ENCODE measurements at places on chromosomes 5 and 9.

- no peak for DNase-seq
These were observed 307.8 kb downstream of the GADD45G start for GRCh38 chr9:89912605-89912953.

- no peak for DNase-seq
These were observed 443.4 kb upstream of the TRPC7 start for GRCh38 chr5:136808756-136809155.

DNA sequence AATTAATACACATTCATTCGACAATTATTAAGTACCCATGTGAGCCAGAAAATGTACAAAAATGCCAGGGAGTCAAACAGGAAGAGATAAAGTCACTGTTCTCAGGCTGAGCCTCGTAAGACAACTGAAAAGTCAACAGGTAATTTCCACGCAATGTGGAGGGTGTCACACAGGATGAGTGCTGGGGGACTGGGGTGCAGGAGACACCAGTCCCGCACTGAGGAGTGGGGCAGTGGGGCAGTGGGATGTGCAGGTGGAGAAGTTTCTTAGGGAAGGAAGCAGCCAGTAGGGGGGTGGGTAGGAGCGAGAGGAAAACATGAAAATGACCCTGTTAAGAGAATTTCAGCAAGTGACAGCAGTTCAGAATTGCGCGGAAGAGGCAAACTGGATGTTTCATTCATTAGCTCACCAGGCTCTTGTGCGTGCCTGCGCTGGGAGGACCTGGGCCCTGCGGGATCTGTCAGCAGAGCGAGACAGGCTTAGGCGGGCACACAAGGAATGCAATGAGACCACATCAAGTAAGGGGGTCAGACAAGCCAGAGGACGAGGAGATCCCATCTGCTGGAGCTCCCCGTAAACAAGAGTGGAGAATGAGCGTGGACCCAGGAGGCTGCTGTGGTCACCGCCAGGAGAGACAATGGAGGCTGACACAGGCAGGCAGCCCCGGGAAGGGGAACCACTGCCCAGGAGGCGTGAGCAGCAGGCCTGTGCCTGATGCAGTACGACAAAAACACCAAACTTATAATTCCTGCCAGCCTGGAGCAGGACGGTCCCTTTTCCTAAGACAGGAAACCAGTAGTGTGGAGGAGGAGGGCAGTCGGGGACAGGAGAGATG is 21.0 kb downstream of the CAMSAP1 start:
- no peak for DNase-seq

- no peak for DNase-seq
These were observed 221.4 kb downstream of the RAB3C start for GRCh38 chr5:58804291-58804690.

- DNase-seq: peak; percentile 46
These were observed 13.8 kb downstream of the SNX30 start for GRCh38 chr9:112764344-112764743.

- no peak for DNase-seq
These were observed 56.8 kb downstream of the PUM3 start for GRCh38 chr9:2787065-2787464.

GRCh38 chr5:93580063-93580926 is 724 bp downstream of the NR2F1-AS1 start:
- no peak for DNase-seq

- DNase-seq: no peak
These were observed 1.6 kb downstream of the SPACA9 start for GRCh38 chr9:132880324-132880661.

- DNase-seq: no peak
These were observed 119.9 kb upstream of the ANKRD55 start for GRCh38 chr5:56352808-56353590.

DNA sequence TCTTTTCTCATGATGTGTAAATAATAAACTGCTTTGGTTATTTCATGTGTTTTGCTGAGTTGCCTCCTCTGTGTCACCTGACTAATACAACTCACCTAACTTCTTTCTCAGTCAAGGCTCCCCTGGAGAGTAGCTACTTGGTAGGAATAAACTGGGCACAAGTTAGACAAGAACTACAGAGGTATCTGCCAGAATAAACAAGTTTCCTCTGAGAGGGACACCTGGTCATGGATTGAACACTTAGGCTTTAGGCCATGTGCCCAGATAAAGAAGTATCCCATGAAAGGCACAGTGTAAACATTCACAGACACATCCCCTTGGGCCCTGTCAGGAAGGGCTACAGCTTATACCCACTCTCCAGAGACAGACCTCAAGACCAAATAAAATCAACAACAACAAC is 532.5 kb downstream of the KIF4B start:
- DNase-seq: no peak

DNA sequence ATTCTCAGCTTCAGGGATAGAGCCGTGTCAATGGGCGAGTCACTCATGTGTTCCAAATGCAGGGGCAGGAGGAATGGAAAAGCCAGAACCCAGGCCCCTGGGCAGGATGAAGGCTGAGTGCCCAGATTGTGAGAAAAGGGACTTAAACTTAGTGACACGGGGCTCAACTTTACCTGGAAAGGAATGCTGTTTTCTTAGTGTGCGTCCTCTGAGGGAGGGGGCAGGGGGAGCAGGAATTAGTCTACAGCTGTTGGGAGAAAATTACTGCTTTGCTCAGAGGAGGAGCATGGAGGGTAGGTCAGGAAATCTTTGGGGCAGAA is 14.6 kb downstream of the HK3 start:
- DNase-seq: no peak

DNA sequence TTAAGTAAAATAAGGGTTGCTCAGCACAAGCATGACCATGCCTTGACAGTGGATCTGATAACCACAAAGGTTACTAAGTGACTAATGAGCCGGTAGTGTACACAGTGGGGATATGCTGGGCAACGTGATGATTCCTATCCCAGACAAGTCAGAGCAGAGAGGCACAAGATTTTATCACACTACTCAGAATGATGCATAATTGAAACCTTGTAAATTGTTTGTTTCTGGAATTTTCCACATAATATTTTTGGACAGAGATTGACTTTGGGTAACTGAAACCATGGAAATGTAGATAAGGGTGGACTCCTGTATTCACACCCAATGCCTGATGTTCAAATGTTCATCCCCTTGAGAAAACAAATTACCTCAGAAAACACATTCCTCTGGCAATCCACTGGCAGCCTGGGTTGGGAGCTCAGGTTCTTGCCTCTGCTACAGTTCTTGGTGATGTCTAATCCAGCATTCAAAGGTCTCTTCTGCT is 16.2 kb upstream of the ERAP1 start:
- peak; percentile 72 for DNase-seq

DNA sequence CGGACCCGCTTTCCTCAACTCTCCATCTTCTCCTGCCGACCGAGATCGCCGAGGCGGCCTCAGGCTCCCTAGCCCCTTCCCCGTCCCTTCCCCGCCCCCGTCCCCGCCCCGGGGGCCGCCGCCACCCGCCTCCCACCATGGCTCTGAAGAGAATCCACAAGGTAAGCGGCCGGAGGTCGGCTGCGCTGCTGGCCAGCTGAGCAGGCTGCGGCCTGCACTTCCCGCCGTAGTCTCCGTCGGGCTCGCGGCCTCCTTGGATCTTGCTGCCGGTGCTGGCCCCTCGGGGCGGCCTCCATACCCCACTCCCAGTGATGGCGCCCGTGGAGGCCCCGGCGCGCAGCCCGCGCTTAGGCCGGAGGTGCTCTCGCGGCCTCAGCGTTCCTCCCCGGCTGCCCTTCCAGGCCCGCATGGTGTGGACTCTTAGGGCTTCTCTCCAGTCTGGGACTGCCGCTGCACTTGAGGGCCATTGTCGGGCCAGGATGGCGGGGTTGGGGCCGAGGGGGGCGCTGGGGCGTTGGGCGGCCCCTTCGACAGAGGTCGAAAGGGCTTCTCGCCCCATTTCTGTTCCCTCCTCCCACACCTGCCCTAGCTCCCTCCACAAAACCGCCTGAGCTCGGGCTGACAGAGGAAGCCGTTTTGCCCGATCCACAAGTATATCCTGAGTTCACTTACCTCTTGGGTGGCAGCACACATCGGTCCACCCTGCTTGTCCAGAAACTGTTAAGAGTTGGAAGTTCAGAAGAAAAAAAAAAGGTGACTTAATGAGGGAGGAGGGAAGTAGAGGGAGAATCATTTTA is 714 bp downstream of the UBE2D2 start:
- DNase-seq: no peak

DNA sequence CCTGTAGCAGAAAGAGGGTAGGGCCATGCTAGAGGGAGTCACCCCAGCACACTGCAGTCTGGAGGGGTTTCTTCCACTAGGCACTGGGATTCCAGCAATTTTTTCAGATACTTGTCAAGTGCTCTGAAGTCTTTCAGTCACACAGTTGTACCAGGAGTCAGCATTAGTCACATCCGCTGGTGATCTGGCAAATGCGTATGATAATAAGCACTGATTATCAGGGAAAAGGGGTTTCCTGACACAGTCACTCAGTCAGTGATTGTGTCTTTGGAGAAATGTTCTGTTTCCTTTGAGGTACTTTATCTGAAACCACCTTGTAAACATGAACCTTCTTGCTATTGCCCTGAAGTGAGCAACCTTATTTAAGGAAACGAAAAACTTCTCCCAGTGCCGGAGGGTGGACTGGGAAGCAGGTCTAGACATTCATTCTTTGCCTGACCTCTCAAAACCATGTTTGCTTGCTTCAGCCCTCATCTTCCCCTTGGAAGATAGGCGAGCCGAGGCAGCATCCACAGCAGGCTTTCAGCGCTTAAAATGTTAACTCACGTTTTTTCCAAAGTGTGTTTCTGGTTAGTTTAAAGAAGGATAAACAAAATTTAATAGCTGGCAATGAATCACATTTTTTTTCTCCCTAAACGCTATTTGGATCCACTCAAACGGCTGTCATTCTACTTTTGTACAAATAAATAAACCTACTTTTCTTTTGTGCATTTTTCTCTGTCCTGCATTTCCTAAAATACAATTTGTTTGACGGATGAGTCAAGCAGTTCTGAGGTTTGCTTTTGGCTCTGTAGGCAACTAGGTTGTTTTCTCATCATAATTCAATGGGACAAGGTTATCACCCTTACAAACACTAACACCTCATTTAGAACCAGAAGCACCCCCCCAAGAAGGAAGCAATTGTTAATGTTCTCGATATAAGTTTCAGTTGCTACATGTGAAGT is 77.7 kb downstream of the FOXD1 start:
- DNase-seq: peak; percentile 83

DNA sequence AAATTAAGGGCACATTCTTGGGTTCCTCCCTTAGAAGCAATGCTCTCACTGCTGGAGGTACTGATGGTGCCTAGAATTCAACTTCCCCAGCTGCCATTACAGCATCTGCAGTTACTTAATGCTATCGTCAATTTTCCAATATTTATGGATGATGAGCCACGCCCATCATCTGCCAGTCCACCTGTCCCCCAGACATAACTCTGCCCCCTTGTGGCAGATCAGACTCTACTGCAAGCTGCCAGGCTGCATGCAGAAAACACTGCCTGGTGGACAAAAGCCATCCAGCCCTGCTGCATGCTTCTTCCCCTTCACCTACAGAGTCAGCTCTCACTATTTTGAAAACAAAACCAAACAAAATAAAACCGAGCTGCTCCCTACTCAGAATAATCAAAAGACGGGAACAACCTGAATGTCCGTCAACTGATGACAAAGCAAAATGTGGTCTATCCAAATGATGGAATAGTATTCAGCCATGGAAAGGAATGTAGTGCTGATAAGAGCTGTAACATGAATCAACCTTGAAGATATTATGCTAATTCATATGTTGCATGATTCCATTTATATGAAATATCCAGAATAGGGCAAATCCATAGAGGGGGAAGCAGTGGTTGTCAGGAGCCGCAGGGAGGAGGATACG is 66.4 kb downstream of the RETREG1 start:
- DNase-seq: no peak

DNA sequence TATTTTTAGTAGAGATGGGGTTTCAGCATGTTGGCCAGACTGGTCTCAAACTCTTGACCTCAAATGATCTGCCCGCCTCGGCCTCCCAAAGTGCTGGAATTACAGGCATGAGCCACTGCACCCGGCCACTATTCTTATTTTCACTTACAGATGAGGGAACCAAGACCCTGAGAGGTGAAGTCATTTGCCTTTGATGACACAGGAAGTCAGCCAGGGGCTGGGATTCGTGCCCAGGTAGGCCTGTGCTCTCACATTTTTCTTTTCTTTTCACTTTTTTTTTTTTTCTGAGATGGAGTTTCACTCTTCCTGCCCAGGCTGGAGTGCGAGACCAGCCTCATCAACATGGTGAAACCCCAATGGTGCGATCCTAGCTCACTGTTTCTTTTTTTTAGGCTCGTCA is 22.2 kb downstream of the ENG start:
- no peak for DNase-seq

DNA sequence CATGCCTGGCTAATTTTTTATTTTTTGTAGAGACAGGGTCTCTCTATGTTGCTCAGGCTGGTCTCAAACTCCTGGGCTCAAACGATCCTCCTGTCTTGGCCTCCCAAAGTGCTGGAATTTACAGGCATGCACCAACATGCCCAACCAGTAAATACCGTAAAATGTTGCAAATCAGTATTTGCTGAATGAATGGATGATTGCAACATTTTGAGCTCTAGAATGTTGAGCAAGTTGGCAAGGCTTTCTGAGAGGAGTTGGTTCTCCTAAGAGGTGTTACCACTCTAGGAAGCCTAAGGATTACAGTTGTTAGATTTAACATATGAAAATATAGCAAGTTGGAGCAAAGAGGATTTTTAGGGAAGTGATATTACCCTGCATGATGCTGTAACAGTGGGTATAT is 15.6 kb upstream of the DMXL1 start:
- no peak for DNase-seq

DNA sequence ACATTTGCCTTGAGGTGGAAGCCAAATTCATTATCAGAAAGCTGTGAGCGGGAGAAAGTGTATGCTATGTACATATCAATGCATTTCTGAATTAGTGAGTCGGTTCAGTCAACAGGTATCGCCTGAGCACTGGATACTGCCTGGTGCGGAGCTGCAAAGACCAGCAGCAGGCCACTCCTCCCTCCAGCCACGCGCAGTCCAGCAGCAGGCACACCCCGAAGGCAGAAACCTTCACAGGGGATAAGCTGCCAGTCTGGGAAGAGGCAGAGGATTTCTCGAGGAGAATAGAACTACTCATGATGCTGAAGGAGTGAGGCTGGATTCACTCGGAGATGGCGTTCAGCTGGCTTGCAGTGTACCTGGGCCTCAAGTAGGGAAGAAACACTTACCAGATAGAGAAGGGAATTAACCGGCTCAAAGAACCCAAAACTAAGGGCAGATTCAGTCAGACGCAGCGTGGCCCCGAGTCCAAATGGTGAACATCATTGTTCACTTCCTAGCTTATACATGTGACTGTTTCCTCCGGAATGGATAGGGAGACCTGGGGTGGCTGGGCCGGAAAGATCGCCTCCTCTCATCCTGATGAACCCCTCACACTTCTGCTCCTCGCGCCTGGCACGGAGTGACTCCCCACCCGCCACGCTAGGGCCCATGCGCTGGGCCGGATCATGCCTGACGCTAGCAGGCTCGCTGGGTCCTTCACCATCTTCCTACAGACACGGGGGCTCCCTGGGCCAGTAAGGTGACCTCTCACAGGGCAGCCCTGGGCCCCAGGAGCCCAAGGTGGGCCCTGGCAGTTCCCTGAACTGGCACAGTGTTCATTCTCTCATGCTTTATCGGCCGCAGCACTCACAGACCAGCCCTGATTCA is 78.1 kb upstream of the SPATA31C2 start:
- no peak for DNase-seq

- DNase-seq: peak; percentile 48
These were observed 36.6 kb upstream of the SPTLC1 start for GRCh38 chr9:92151691-92152393.

GRCh38 chr5:62982348-62982747 is 403.7 kb downstream of the LRRC70 start:
- no peak for DNase-seq
